Mesenchymal stem cell (in vitro differentiated cells and primary cell): ENCODE measurements at places on chromosomes 3 and 15.

GRCh38 chr15:97479957-97480356 is 480.5 kb upstream of the ARRDC4 start:
- no peak overlapping the region for H3K4me3 ChIP-seq
- no peaks in the 10 kb centered on the region for H3K4me1 ChIP-seq
- H3K36me3 ChIP-seq: no peaks in the 10 kb centered on the region
- H3K27me3 ChIP-seq: no peaks in the 10 kb centered on the region
- H3K27ac ChIP-seq: no peak overlapping the region
- no peak for DNase-seq

DNA sequence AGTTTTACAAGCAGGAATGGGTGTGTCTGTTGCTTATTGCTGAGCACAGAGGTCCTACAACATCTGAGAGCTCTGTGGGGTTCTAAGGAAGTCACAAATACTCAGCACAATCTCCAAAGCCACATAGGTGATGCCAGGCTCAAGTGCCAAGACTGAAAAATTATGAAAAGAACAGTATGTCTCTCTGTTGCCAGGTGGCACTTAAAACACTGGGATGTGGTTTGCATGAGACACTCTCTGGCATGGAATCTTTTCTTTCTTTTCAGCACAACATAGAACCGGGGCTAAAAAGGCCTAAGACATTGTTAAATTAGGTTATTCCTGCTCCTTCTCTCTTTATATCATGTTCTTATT is 127.3 kb upstream of the PRICKLE2 start:
- peaks cover 16% of the 10 kb centered on the region for H3K4me1 ChIP-seq
- no peaks in the 10 kb centered on the region for H3K27me3 ChIP-seq
- no peaks in the 10 kb centered on the region for H3K36me3 ChIP-seq
- DNase-seq: peak; percentile 40
- H3K27ac ChIP-seq: peak overlapping the region; percentile 75

- no peak overlapping the region for H3K27ac ChIP-seq
- H3K27me3 ChIP-seq: no peaks in the 10 kb centered on the region
- H3K4me1 ChIP-seq: no peaks in the 10 kb centered on the region
- no peak for DNase-seq
Measured at GRCh38 chr15:34248190-34248589, 23.4 kb downstream of the EMC4 start.

GRCh38 chr3:165796701-165797100 is 40.5 kb downstream of the BCHE start:
- H3K27ac ChIP-seq: no peak overlapping the region
- no peaks in the 10 kb centered on the region for H3K4me1 ChIP-seq
- H3K27me3 ChIP-seq: no peaks in the 10 kb centered on the region
- H3K36me3 ChIP-seq: no peaks in the 10 kb centered on the region

- peaks cover 7% of the 10 kb centered on the region for H3K4me1 ChIP-seq
- no peak for DNase-seq
- H3K27ac ChIP-seq: peak overlapping the region; percentile 24
Measured at GRCh38 chr3:40780925-40781406, 256.2 kb downstream of the ZNF621 start.
